ENCODE measurements at places on chromosomes 12 and 14.

DNA sequence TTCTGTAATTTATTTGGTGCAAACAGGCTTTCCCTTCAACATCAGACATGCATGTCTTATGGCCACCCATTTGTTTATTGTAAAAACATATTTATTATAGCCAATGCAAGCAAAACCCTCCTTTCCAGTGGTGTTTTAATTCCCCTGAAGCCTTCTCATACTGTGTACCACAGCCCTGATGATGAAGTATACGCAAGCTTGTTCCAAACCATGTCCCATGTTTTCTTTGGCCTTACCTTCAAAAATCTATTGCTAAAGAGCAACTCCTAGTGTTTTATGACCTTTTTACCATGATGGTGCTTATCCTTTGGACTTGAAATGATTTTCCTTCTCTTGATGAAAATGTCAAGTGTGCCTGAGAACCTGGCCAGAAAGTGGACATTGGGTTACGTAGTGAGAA, 85.9 kb upstream of the CCDC91 start:
- no peak for DNase-seq

DNA sequence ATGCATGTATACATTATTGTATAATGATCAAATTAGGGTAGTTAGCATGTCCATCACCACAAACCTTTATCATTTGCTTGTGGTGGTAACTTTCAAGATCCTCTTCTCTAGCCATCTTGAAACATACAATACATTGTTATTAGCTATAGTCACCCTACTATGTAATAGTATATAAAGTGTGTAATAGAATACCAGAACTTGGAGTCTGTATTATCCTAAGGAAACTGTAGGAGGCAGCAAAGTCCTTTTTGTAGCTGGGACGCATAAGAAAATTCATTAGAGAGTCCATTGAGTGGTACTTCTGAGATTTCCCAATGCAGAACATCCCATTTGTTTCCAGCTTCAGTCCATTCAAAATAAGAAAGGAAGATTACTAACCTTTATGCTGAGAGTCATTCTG, 325.9 kb upstream of the LRFN5 start:
- no peak for DNase-seq

DNA sequence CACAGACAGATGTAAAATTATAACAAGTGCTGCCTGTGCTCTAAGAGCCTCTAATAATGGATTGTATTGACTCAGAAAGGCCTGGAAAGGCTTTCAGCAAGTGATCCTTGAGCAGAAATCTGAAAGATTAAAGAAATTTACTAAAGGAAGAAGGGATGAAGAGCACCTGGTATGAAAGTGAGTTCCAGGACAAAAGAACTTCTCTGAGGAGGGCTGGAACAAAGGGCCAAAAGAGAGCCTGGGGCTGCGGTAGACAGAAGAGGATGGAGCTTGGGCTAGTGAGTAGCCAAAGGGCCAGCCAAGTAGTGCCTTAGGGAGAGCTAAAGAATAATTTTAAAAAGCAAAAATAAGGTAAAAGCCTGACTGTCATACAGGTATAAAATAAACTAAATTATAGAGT, 44.0 kb downstream of the BCAT1 start:
- no peak for DNase-seq

DNA sequence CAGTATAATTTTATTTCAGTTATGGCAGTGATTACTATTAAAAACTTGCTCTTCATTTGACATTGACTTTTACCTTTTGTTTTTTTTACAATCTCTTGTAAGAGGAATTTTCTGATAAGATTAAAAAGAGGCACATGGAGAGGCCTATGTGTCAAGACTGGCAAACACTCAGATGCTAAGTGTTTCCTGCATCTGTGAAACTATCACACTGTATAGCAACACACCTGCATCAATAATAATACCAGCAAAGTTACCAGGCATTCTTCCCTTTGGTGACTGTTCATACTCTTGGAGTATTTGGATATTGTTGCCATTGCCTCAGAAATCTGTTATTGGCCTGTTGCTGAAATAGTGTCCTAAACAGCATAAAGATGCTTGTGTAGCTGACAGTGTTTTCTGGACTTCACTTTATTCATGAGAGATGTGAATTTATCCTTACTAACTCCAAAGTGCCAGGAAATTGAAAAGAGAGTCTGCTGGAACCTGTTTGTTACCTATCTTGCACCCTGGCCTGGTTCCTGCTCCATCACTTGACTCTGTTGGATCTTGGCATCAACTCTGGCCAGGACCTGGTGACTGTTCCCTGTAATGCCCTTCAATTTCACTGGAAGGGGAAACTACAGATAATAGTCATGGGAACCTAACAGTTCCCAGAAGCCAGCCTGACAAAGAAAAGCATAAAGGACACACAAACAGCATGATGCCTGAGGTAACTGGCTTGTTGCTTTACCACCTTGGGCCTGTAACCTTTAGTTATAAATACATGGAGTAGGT, 19.8 kb downstream of the SLC16A7 start:
- no peak for DNase-seq

- DNase-seq = no peak
Observed at GRCh38 chr12:55636853-55637252, at the start of gene OR10P1. Gene OR10P1, plus strand, starts transcription at chr12:55636892. Its CDS starts 0 bp downstream, at chr12:55636892.

DNA sequence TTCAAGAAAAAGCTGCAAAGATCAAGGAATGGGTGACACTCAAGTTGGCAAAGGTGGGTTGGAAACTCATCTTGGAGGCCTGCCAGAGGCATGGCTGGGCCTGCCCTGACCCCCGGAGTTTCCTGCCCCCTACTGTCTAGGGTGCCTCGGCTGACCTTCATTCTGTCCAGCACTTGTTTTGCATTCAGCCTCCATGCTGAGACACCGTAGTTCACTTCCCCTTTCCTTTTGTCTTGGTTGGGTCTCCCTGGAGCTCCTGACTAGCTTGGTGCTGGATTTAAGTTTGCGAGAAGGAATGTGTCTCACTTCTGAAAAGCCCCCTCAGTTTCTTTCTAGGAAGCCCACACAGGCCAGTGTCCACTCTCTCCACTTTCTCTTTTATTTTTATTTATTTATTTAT, 26.5 kb downstream of the PLEKHH1 start:
- no peak for DNase-seq

GRCh38 chr14:50832935-50833630, 2.1 kb upstream of the NIN start:
- no peak for DNase-seq

GRCh38 chr12:89307474-89308253, 44.6 kb downstream of the DUSP6 start:
- DNase-seq = no peak

DNA sequence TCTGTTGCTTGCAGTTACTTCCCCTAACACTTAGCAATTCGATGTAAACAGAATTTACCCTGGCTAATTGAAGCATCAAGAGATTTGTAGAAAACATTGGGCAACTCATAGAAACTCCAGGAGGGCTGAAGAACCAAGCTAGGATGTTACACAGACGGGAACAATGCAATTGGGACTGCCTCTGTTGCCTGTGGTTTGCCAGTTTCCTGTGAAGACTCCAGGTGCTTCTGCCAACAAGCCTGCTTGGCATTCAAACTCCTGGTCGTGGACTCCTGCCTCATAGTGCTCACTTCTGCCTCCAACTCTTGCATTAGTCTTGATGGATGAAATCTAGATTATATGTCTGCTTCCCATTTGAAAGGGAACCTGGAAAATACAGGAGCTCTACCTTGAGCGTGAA, 246.0 kb downstream of the BMP4 start:
- DNase-seq = no peak

- no peak for DNase-seq
Observed at GRCh38 chr12:80857311-80857710, 80.4 kb downstream of the LIN7A start.

DNA sequence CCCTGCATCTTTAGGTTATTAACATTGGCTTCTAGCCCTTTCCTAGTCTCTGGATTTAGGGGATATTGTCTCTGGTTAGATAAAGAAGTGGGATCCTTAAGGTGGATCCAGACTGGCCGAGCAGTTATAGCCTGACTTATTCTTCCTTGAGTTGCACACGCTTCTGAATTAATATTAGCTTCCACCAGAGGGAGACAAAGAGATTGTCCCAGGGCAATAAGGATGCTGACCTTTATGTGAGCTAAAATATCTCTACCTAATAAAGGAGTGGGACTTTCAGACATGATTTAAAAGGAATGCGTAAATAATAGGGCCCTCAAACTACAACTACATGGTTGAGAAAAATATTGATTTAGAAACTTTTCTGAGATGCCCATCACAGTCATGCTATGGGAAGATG, 139.7 kb downstream of the SLCO1B3 start:
- DNase-seq = no peak

DNA sequence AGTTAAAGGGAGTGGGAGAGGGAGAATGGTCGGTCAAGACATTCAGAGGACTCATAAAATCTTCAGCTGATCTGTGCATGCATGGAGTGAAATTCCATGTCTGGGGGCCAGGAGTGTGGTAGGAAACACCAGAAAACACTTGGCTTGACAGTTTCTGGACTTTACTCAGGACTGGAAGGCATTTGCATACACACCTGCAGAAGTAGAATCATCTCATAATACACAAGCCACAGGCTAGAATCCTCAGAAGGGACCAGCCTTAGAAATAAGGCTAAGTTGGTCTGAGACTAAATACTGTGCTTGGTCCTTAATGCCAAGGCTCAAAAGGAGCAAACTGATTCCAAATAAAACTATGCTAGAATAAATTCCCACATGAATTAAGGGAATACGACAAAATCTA, 328.1 kb upstream of the KITLG start:
- no peak for DNase-seq

DNA sequence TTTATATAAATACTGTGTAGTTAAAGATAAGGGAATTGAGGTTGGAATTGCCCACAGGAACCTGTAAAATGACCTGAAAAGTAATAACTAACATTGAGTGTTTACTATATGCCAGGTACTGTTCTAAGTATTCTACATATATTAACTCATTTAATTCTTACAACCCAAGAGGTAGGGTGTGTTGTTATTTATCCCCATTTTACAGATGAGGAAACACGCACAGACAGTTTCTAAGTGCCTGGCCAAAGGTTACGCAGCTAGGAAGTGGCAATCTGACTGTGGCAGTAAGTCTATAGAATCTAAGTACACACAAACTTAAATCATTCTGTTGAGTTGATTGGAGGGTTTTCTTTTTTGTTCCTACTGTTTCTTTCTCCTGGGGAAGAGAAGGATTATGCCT, 1.1 kb upstream of the TSPAN31 start:
- DNase-seq = no peak

DNA sequence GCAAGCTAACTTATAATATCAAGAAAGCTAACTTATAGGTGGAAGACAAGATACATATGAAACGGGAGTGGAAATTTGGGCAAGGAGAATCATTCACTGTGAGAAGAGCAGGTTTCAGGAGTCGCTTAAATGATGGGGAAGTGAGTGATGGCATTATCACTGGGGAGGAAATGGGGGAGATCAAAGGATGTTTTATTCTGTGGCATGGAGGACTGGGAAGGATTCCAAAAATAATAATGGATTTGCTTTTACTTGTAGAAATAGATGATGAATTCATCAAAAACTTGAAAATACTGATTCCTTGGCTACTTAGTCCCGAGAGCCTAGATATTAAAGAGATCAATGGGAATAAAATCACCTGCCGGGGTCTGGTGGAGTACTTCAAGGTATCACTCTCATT, 47.8 kb downstream of the SAV1 start:
- DNase-seq = no peak

DNA sequence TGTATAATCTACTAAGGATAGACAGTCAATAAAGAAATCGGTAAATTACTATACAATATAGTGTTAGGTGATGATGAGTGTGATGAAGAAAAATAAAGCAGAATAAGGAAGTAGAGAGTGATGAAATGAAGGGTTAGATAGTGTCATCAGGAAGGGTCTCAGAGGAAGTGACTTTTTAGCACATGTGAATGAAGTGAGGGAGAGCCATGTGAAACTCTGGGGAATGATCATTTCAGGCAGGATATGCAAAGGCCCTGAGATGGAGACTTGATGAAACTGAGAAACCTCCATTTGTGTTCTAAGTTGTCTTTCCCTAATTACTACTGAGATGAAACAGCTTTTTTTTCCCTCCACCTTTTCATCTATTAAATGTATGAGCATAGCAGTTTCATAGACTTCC, 19.4 kb upstream of the GNPTAB start:
- DNase-seq = no peak

DNA sequence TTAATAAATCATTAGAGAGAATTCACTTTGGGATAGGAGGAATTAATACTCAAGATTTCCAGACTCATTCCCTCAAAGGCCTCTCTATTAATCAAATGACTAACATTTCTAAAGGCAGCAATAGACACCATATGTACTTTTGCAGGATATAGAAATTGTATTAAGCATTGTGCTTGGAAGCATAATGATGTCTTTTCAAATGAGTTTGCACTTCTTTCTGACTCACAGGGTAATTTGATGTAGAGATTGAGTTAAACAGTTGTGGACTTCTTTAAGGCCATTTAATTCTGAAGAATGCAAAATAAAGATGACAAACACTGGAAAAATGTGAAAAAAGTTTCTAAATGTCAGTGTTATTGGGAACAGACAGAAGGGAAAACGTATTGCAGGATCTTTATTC, 63.4 kb upstream of the CSRP2 start:
- no peak for DNase-seq

GRCh38 chr12:54158610-54159009, 30.2 kb downstream of the SMUG1 start:
- DNase-seq = no peak

GRCh38 chr12:108663324-108664015, 29.8 kb upstream of the SELPLG start:
- DNase-seq = no peak

- no peak for DNase-seq
Observed at GRCh38 chr12:116002890-116003536, 274.5 kb downstream of the MED13L start.

Measured in activated gamma-delta T cell treated with Interleukin-2 at 50 U/mL for 16 hours (primary cell).